ENCODE measurements at places on chromosomes 12 and 14. TPM values are rescaled to one million over a fixed set of nuclear protein-coding genes. Genes with fewer than 3 reads are reported as not detected.

DNA sequence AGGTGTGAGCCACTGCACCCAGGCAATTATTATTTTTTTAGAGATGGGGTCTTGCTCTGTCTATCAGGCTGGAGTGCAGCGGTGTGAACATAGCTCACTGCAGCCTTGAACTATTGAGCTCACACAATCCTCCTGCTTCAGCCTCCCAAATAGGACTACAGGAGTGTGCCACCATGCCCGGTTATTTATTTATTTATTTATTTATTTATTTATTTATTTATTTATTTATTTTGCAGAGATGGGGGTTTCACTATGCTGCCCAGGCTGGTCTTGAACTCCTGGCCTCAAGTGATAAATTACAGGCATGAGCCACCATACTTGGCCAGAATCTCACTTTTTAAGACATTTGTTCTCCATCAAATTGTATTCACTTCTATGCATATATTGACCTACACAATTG lies 51.8 kb downstream of the SAV1 start:
- H3K27ac ChIP-seq = no peak overlapping the region

GRCh38 chr14:36518031-36518585 lies 1.9 kb downstream of the NKX2-1 start:
- H3K4me1 ChIP-seq = peaks cover 10% of the 10 kb centered on the region
- peaks cover 58% of the 10 kb centered on the region for H3K27me3 ChIP-seq
- DNase-seq = no peak
- H3K4me3 ChIP-seq = no peak overlapping the region
- H3K27ac ChIP-seq = no peak overlapping the region

DNA sequence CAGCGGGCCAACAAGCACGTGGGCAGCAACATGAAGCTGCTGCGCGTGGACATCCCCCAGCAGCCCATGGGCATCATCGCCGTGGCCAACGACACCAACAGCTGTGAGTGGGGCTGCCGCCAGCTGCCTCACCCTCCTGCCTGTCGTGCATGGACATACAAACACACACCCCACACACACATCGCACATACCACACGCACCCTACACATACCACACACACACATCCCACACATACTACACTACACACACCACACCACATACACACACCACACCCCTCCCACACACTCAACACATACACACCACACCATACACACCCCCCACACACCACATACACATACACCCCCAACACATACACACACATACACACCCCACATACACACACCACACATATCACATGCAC lies 25.2 kb upstream of the NXPH4 start:
- no peaks in the 10 kb centered on the region for H3K36me3 ChIP-seq
- H3K4me3 ChIP-seq = no peak overlapping the region
- H3K4me1 ChIP-seq = no peaks in the 10 kb centered on the region
- no peak for DNase-seq
- H3K27ac ChIP-seq = no peak overlapping the region
- no peaks in the 10 kb centered on the region for H3K27me3 ChIP-seq

DNA sequence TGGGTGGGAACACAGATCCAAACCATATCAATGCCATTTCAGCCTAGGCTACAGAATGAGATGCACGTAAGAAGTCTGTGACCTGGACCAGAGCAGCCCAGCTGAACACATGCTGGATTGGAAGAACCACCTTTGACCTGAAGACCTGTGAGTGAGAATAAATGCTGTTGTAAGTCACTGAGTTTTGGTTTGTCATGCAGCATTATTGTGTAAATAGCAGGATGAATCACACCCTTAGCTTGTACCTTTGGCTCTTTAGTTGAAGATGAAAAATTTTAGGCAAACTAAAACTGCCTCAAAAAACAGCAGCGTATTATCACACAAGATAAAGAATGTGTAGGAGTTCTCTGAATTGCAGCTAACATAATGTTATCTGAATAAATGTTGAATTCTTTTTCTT lies 199.4 kb upstream of the LRIG3 start:
- DNase-seq = no peak
- no peaks in the 10 kb centered on the region for H3K36me3 ChIP-seq
- H3K27me3 ChIP-seq = peaks cover 3% of the 10 kb centered on the region
- no peaks in the 10 kb centered on the region for H3K4me1 ChIP-seq

GRCh38 chr12:84117190-84117589 lies 795.4 kb downstream of the SLC6A15 start:
- H3K36me3 ChIP-seq = no peaks in the 10 kb centered on the region
- no peak overlapping the region for H3K27ac ChIP-seq
- no peaks in the 10 kb centered on the region for H3K27me3 ChIP-seq
- H3K4me3 ChIP-seq = no peak overlapping the region

GRCh38 chr14:87483271-87484260 lies 509.4 kb downstream of the GALC start:
- no peaks in the 10 kb centered on the region for H3K36me3 ChIP-seq
- no peak overlapping the region for H3K4me3 ChIP-seq
- H3K27me3 ChIP-seq = no peaks in the 10 kb centered on the region
- no peak overlapping the region for H3K27ac ChIP-seq
- DNase-seq = no peak

GRCh38 chr12:65672441-65672840 lies 151.8 kb upstream of the HMGA2 start:
- H3K27me3 ChIP-seq = no peaks in the 10 kb centered on the region
- H3K27ac ChIP-seq = no peak overlapping the region
- no peaks in the 10 kb centered on the region for H3K4me1 ChIP-seq
- no peak overlapping the region for H3K4me3 ChIP-seq
- no peaks in the 10 kb centered on the region for H3K36me3 ChIP-seq

DNA sequence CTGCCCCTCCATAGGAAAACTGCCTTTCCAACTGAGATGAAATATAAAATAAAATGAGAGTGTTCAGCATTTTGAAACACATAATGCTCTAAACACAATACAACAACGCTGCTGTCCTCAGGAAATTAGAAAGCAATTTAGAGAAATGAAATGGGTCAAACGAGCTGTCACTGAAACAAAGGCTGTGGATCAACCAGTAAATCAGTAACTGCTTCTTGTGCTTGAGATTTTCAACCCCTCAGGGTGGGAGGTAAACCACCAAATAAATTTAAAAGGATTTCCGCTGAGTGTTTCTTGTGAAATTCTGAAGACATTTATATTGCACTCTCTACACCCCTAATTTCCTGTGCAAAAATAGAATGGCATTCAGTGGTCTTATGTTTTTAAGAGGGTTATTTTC lies 657.1 kb upstream of the SEL1L start:
- no peak for DNase-seq
- H3K27ac ChIP-seq = no peak overlapping the region
- no peaks in the 10 kb centered on the region for H3K36me3 ChIP-seq
- no peaks in the 10 kb centered on the region for H3K27me3 ChIP-seq
- no peaks in the 10 kb centered on the region for H3K4me1 ChIP-seq

Gene TAS2R8
- not detected for total RNA-seq

Gene ZNF641
- 31.8 TPM for total RNA-seq

Gene PRR4
- total RNA-seq = 7.9 TPM

Gene CLEC12A
- not detected for total RNA-seq

Gene TCL1A
- total RNA-seq = not detected

Data from uterus (tissue), 4 donors.